ENCODE measurements at places on chromosomes 4 and X. TPM values are rescaled to one million over a fixed set of nuclear protein-coding genes. Genes with fewer than 3 reads are reported as not detected.

SGMS2 gene
- total RNA-seq = 0.32 TPM

BTC gene
- not detected for total RNA-seq

NPY1R gene
- total RNA-seq = not detected

STOX2 gene
- not detected for total RNA-seq

DNA sequence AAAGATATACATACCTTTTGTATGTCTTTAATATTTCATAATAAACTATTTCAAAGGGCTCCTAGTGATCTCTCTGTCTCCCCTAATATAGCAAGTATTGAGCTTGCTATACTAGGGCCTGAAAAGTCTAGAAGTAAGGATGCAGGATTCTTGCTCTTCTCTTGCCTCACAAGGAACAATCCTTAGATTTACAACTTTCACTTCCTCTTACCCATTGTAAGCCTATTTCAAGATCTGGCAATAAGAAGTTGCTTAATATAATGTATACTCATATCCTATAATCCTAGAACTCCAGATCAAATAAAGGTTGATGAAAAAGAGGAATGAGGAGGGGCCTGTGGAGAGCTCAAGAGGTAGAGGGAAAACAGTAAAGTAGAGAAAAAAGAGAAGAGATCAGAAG lies 40.8 kb upstream of the CHRDL1 start:
- no peak for DNase-seq
- H3K27me3 ChIP-seq = peaks cover 8% of the 10 kb centered on the region
- no peaks in the 10 kb centered on the region for H3K4me1 ChIP-seq
- H3K27ac ChIP-seq = no peak overlapping the region

DNA sequence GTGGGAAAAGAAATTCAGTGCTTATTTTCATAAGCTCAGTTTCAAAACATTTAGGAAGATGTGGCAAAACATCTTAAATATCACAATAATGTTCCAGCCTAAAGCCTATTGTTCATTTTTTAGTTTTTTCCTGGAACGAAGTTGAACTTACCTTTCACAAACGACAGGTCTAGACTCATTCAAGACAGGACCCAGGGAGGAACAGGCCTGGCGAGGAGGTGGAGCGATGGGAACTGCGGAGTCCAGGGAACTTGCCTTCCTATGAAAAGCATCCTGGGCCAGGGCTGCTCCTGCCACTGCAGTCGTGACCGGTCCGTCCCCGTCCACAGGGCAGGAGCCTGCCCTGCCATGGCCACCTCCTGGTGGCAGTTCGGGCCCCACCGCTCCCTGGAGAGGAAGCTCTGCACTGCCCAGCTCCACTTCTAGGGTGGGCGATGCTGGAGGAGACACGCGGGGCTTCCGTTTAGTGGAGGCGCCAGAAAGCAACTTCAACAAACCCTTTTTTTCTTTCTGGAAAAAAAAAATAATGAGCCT lies 96.7 kb upstream of the CBR4 start:
- peaks cover 13% of the 10 kb centered on the region for H3K27me3 ChIP-seq
- no peaks in the 10 kb centered on the region for H3K36me3 ChIP-seq
- no peaks in the 10 kb centered on the region for H3K4me1 ChIP-seq

GRCh38 chr4:76779740-76780459 lies 118.0 kb downstream of the SOWAHB start:
- no peaks in the 10 kb centered on the region for H3K4me1 ChIP-seq
- DNase-seq = no peak
- H3K27me3 ChIP-seq = peaks cover 35% of the 10 kb centered on the region
- no peak overlapping the region for H3K4me3 ChIP-seq

GRCh38 chr4:52263607-52264006 lies 212.5 kb downstream of the SPATA18 start:
- H3K27me3 ChIP-seq = peaks cover 4% of the 10 kb centered on the region
- H3K4me1 ChIP-seq = no peaks in the 10 kb centered on the region
- H3K36me3 ChIP-seq = no peaks in the 10 kb centered on the region
- H3K4me3 ChIP-seq = no peak overlapping the region
- no peak overlapping the region for H3K27ac ChIP-seq

Data from T-helper 17 cell (primary cell).